LoVo (cell line): ENCODE measurements at places on chromosomes 11 and 22.

DNA sequence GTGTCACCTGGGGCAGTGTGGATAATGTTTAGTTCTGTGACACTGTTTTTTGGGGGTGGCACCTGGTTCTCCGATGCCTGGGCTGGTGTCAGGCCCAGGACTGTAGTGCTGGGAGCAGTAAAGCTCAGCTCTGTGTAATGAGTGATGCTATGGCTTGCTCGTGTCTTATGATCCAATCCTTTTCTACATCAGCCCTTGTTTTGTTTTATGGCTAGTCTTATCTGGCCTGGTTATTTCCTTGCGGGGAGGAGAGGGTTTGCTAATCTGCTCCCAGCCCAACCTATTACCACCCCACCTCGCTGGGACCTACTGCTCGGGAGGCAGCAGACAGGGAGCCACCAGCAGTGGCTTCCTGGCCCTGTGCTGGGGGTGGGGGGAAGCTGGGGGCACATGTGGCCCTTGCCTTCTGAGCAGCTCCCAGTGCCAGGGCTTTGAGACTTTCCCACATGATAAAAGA lies 35.0 kb upstream of the TPBGL start:
- DNase-seq: no peak

DNA sequence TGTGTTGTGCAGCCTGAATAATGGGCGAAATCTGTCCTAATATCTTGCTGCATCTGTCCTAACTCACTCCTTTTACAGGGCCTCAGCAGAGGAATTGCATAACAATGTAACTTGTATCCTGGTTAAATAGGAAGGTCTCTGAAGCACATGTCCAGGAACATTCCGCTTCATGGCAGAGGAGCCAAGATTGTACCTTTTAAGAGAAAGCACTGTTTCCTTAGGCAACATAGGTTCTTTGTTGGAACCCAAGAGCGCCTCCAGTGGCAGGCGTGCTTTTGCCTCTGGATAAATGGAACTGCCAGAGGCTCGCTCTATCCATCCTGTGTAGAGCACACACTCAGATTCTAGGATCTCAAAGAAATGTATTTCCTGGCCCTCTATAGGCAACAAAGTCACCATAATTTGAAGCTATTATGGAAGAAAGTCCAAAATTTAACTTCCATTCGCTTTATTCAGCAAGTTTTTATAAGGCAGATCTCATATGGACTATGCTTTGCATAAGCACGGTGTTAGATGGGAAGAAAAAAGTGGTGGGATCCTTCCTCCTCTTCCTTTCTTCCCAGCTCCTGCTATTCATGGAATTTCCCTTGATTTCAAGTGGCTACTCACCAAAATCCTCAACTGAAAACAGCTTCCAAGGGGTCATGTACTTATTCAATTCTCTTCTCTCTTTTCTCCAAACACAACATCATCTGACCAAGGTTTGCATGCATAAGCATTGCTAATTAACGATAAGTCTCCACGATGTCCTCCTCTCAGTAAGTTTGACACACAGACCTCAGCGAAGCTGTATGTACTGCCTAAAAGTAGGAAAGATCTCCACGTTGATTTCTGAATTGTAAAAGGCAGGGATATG lies at the start of gene BLID:
Gene BLID (minus strand): TSS at position 692 of the 856 bp plus-strand sequence. CDS start 293 bp downstream, at position 399.
- DNase-seq: peak; percentile 22

DNA sequence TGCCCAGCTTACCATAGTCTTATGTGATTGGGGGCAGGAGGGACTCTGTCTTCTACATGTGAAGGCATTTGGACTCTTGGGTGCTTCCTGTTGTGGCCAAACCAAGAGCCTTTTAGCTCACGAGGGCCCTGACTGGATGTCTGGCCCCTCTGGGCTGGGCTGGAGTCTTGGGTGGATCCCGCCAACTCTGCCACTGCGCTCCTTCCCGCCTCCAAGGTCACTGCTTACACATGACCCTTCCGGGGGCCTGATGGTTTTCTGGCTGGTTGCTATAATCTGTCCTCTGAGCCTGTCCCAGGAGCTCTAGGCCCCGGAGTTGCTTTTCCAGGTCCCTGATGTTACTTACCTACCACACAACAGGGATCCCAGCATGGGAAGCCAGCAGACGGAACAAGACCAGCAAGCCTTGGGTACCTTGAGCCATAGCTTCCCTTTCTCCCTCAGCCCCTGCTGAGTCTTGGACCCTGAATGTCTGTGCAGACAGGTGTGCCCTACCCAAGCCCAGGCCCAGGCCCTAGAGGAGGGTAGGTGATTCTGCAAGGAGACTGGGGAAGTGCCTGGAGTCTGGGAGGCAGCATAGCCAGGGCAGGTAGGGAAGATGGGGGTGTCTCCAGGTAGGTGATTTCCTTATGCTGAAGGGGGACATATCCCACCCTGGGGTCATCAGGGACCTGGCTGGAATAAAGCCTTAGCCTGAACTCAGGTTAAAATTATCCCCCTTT lies 100.3 kb downstream of the TSPAN18 start:
- no peak for DNase-seq

- no peak for DNase-seq
Observed at GRCh38 chr11:65353376-65353775, 1.2 kb upstream of the TIGD3 start.

DNA sequence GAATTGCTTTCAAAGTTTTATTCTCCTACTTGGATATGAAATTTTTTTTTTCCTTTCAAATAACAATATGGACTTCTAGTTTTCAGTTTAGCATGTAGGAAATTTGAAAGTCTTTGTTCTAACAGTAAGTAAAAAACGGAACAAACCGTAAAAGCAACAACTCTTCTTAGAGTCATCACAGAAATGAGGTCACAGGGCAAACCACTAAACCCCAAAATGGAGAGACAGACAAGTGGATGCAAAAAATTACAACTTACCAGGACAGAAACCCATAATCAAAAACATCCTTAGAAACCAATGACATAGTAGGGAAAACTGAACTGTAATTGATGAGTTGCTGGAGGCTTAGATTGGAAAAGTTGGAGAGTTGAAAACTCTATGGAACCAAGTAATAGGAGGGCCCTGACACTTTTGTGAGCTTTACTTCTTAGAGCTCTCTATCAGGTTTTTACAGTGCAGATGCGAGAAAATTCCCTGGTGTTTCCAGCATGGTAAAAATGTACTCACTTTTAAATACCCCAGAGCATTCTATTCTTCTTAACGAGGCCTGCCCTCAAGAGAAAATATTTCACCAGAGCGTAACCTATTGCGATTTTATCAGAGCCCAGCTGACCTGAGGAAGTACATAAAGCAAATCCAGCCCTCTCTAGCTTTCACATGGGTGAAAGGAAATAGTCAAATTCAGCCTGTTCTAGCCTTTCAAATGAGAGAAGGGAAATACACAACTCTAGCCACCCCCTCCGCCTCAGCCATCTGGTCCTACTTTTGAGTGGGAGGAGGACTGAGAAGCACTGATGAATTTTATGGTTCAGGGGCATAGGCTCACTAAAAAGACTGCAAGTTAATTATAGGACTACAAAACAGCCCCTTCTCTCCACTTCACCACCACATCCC lies 39.1 kb downstream of the CASP12 start:
- DNase-seq: no peak

DNA sequence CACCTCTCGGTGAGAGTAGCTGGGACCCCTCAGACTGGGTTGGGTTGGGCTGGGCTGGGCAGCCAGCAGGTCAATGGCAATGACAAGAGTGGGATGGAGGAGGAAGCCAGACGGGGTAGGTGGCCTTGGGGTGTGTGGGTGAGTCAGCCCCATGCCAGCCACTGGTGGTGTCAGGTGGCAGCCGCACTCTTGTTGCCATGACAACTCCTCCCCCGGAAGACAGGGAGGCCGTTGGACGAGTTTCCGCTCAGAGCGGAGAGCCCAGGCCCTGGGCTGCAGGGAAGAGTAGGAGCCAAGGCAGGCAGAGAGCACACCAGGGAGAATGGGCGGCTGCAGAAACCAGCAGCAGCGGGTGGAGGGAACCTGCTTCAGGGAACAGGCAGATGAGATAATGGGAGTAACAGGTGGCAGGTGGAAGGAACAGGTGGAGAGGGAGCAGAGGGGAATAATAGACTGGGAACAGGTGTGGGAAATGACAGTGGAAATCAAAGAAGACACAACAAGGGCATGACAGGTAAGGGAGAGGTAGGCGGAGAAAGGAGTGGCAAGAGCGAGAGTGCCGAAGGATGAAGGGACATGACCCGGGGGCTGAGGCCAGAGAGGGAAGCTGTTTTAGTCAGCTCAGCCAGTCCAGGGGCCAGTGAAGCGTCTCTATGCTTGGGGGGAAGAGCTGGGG lies 8.7 kb downstream of the SPTBN2 start:
- no peak for DNase-seq

GRCh38 chr11:70433966-70434812 lies 35.9 kb downstream of the CTTN start:
- no peak for DNase-seq

GRCh38 chr11:68039526-68040086 lies 781 bp downstream of the TCIRG1 start:
- DNase-seq: no peak

- DNase-seq: peak; percentile 22
Observed at GRCh38 chr11:8768625-8769333, 86.2 kb downstream of the RPL27A start.

- no peak for DNase-seq
Observed at GRCh38 chr11:34836958-34837856, 79.0 kb downstream of the APIP start.

DNA sequence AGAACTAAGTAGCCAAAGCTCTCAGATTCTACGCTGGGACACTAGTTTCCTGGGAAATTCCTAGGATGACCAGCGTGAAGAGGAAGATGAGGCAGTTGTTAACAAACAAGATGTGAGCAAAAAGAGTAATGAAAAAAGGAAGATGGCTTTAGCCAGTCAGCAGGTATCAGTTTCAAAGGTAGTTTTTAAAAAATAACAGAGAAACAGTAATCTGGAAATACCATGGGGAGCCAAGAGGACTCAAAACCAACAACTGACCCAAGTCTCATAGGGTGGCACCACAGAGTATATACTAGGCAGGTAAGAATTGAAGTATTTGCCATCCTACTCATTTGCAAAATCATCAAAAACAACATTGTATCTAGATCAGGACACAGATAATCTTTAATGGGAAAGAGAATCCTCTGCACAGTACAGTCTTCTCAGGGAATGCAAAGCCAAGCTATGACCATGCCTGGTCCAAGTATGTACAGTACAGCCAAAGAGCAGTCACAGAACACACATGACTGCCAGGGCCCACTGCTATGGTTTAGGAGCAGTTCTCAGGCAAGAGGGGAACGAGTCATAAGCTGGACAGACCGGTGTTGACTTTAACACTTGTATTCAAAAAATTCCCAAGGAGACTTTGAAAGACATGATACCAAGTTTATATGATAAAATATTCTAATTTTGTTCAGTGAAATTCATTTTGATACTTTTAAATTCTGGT lies 20.6 kb downstream of the MSANTD4 start:
- DNase-seq: no peak

DNA sequence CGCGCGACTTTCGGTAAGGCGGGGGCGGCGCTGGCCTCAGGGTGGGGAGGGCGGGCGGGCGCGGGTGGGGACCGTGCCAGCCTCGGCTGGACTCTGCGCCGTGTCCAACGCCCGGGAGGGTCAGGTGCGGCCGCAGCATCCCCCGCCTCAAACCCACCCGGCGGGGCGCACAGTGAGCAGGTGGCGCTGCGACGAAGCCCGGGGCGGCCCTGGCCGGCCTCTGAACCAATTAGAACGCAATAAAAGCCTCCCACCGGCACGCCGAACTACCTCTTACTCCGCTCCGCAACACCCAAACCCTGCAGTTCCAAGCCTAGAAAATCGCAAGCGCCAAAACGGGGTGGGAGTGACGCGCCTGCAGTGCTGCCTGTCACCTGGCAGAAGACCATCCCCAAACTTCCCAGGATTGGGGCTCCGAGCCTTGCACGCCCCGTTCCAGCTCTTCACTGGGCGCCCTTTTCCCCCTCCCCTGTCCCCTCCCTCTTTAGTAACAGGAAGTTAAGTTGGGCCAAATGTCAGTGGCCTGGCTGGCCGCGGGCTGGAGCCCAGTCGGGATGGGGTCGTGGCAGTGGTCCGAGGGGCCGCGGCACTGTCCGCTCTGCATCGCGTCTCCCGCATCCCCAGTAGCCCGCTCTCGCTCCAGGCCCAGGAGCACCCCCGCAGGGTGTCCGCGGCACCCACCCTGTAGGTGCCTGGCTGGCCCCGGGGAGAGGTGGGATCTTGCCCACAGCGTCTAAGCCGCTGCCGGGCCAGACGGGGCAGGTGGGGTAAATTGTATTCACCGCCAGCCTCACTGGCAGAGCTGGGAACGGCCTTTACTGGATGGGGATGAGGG lies 541 bp downstream of the MICAL2 start:
- no peak for DNase-seq

GRCh38 chr11:65867284-65868071 lies 5.1 kb downstream of the EFEMP2 start:
- no peak for DNase-seq

DNA sequence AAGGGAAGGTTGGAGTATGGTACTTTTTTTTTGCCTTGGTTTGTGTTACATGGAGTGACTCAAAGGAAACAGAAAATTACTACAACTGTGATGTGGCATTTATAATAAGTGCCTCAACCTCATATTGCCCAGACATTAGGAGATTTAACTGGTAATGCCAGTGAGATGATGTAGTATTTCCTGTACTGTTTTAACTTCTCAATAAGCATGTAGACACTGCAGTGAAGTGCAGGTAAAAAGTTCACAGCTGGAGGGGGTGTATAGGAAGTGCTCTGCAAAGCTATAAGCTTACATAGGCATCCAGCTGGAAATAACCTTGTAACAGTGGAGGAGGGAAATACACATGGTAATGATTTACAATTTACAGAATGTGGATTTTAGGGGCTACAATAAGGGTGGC lies 138.2 kb upstream of the MTMR2 start:
- no peak for DNase-seq

DNA sequence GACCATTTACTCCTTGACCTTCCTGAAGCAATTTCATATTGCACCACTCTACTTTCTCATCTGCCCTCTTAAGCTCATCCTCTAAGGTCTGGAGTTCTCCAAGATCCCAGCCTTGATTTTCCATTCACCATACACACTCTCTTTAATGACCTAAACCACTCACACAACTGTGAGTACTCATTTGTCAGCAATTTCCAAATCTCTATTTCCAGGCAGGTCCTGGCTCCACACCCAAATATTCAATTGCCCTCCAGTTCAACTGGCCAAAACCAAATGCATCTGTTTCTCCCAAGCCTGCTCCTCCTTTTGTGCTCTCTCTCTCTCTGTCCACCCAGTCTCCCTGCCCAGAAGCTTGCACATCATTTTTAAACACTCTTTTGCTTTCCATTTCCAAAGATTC lies 39.6 kb downstream of the NEU3 start:
- DNase-seq: no peak

DNA sequence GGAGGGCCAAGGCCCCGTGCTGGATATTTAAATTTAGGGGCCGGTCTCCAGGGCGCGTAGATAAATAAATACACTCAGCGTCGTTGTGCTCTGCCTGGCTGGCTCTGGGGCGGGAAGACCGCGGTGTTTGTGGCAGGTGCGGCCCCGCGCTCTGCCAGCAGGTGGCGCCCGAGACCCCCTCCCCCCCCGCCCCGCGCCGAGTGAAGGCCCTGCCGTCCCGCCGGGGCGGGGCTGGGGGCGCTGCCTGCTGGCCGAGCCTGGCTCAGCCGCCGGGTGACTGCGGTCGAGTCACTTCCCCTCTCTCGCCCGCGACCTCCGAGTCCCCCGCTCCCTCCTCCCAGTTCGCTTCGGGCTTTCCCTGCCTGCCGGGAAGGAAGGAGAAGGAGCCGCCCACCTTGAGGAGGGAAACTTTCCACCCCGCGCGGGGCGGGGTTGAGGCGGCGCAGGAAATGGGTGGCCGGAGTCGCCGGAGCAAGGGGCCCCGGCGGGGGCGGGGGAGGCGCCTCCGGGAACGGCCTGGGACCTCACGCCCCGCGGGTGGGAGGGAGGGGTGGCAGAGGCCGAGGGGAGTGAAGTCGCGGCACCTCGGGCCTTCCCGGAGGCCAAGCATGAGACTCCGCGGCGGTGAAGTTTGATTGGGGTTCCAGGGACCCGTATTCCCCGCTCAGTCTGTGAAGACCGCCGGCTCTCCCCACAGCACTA lies 1.6 kb upstream of the EHBP1L1 start:
- peak; percentile 85 for DNase-seq
